ENCODE measurements at places on chromosomes 3 and 15. TPM values are rescaled to one million over a fixed set of nuclear protein-coding genes. Genes with fewer than 3 reads are reported as not detected.

GRCh38 chr3:16482770-16483531 lies 30.5 kb downstream of the RFTN1 start:
- peaks cover 75% of the 10 kb centered on the region for H3K4me1 ChIP-seq
- no peak for DNase-seq

Gene TMEM40
- not detected for polyA plus RNA-seq

Gene GP9
- polyA plus RNA-seq: not detected

- H3K36me3 ChIP-seq: no peaks in the 10 kb centered on the region
- no peak overlapping the region for H3K4me3 ChIP-seq
- H3K4me1 ChIP-seq: peaks cover 50% of the 10 kb centered on the region
- no peaks in the 10 kb centered on the region for H3K27me3 ChIP-seq
- H3K27ac ChIP-seq: peak overlapping the region; percentile 95
Measured at GRCh38 chr3:170725285-170725731, 139.4 kb upstream of the SLC7A14 start.

DNA sequence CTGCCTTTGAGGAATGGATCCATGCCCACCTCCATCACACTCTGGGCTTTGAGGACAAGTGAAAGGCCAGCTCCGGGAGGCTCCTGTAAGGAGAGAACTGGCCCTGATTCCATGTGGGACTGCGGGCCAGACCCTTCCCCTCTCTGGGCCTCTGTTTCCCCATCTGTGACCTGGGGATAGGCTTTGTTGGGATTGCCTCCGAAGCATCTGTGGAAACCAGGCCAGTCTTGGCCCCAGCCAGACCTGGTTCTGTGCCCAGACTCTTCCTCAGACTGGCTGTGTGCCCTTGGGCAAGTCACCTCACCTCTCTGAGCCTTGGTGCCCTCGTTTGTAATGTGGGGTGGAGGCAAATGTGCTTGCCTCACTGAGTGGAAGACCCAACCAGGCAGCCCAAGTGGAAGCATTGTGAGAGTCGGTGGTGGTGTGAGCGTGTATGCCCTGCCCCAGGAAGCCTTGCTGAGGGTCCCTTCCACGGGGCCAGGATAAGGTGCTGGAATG lies 21.0 kb upstream of the SEC13 start:
- no peak overlapping the region for H3K27ac ChIP-seq
- no peak for DNase-seq
- H3K4me3 ChIP-seq: no peak overlapping the region
- no peaks in the 10 kb centered on the region for H3K4me1 ChIP-seq

Gene TGM4
- not detected for polyA plus RNA-seq

Gene MYZAP
- polyA plus RNA-seq: 0.11 TPM

DNA sequence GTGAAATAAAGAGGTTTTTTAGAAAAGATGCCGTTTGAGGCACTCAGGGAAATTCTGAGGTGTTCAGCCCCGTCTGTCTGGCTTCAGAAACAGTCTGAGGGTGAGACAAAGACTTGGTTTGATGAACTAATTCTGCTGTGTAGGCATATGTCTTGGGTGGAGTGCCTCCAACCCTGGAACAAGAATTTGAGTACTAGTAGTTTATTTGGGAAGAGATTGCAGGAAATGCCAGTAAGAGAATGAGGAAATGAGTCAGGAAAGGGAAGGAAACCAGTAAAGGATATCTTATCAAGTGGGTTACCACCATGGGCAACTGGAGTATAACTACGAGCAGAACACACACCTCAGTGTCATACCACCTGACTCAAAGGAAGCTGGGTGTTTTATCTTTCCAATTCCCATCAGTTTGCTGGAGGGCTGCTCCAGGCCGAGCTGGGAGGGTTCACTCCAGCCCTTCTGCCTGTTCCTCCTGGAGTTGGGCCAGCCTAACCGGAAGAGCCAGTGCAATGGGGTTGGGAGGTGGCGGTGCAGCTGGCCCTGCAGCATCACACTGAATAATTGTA lies 75.3 kb downstream of the TGFBR2 start:
- H3K4me1 ChIP-seq: peaks cover 34% of the 10 kb centered on the region
- H3K27me3 ChIP-seq: no peaks in the 10 kb centered on the region
- 0 out of 2 replicates have a peak overlapping the region, but pooled peaks have one; percentile 33 for H3K4me3 ChIP-seq

- peaks cover 21% of the 10 kb centered on the region for H3K36me3 ChIP-seq
- no peaks in the 10 kb centered on the region for H3K27me3 ChIP-seq
- H3K4me3 ChIP-seq: no peak overlapping the region
- H3K27ac ChIP-seq: no peak overlapping the region
- H3K4me1 ChIP-seq: peaks cover 27% of the 10 kb centered on the region
Measured at GRCh38 chr3:160538895-160539294, 26.5 kb downstream of the KPNA4 start.

- H3K27ac ChIP-seq: no peak overlapping the region
- no peak for DNase-seq
- H3K27me3 ChIP-seq: no peaks in the 10 kb centered on the region
- no peaks in the 10 kb centered on the region for H3K36me3 ChIP-seq
- peaks cover 45% of the 10 kb centered on the region for H3K4me1 ChIP-seq
Measured at GRCh38 chr3:73559749-73560148, 65.0 kb downstream of the PDZRN3 start.

Gene SI
- not detected for polyA plus RNA-seq

- no peaks in the 10 kb centered on the region for H3K27me3 ChIP-seq
- DNase-seq: no peak
- 0 out of 2 replicates have a peak, but pooled peaks cover 3% of the 10 kb centered on the region for H3K4me1 ChIP-seq
- H3K27ac ChIP-seq: no peak overlapping the region
Measured at GRCh38 chr15:37109168-37109871, 9.0 kb upstream of the MEIS2 start.

Gene UMPS
- polyA plus RNA-seq: 37.9 TPM

- H3K4me1 ChIP-seq: peaks cover 18% of the 10 kb centered on the region
- DNase-seq: no peak
- H3K27ac ChIP-seq: no peak overlapping the region
- no peaks in the 10 kb centered on the region for H3K27me3 ChIP-seq
Measured at GRCh38 chr15:48147358-48147757, 26.6 kb downstream of the SLC24A5 start.

Gene FGF7
- 362 TPM for polyA plus RNA-seq

DNA sequence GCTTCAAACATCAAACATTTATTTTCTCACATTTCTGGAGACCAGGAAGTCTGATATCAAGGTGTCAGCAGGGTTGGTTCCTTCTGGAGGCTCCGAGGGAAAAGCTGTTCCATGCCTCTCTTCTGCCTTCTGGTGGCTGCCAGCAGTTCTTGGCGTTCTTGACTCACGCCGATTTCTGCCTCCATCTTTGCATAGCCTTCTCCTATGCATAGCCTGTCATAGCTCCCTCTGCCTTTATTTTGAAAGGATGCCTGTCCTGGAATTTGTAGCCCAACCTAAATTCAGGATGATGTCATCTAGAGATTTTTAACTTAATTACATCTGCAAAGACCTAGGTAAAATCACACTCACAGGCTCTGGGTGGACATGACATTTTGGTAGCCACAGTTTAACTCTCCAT lies 70.4 kb downstream of the RGMA start:
- peak; percentile 50 for DNase-seq
- H3K36me3 ChIP-seq: peaks cover 93% of the 10 kb centered on the region
- peak overlapping the region; percentile 61 for H3K27ac ChIP-seq
- no peaks in the 10 kb centered on the region for H3K27me3 ChIP-seq

GRCh38 chr3:132535575-132536441 lies 61.3 kb upstream of the ACKR4 start:
- H3K27ac ChIP-seq: peak overlapping the region; percentile 72
- DNase-seq: peak; percentile 91
- no peaks in the 10 kb centered on the region for H3K27me3 ChIP-seq
- H3K4me3 ChIP-seq: no peak overlapping the region
- H3K4me1 ChIP-seq: peaks cover 12% of the 10 kb centered on the region

DNA sequence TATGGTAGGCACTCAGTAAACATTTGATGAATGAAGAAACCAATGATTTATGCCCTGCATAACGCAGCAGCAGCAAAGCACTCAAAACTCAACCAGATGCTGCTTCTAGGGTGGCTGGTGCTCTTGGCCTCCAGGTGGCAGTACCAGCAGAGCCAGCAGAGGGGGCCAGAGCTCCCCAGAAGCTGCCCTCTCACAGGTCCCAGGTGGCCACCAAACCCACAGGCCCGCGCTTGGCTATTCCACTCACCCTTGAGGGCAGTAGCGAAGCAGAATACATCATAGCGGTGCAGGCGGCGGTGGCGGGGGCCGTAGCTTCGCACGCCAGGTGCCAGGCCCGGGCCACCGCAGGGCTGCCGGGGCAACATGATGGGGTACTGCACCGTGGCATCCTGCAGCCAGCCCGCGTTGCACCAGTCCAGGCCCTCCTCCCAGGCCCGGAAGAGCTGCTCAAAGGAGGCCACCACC lies 16.6 kb downstream of the HAPLN3 start:
- peaks cover 9% of the 10 kb centered on the region for H3K4me1 ChIP-seq
- H3K4me3 ChIP-seq: no peak overlapping the region
- no peaks in the 10 kb centered on the region for H3K27me3 ChIP-seq

DNA sequence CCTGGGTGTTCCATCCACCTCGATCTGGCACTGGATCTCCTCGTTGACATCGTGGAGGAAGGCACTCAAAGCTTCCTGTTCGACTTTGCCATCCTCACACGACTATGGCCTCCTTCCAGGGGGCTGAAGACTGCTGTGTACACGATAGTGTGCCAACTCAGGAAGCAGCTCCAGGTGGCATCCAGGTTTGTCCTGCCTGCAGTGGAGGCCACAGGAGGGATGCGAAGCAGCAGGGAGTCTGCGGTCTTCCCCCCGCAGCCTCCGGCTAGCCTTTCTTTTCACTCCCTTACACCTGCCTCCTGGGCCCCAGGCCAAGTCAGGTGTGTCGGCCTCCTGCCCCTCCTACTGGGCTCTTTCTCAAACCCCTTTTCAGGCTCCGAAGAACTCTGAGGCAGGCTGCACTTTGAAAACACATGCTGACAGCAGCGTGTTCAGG lies 32.2 kb downstream of the SYNM start:
- H3K4me3 ChIP-seq: no peak overlapping the region
- no peak overlapping the region for H3K27ac ChIP-seq
- H3K27me3 ChIP-seq: no peaks in the 10 kb centered on the region
- no peaks in the 10 kb centered on the region for H3K4me1 ChIP-seq
- DNase-seq: no peak

All from GM23248 (cell line).